ENCODE measurements at places on chromosomes 3 and 15. TPM values are rescaled to one million over a fixed set of nuclear protein-coding genes. Genes with fewer than 3 reads are reported as not detected.
A peak's percentile ranks its signal among the peaks of the same experiment; 100 is the strongest.

SCG5 gene
- 15.6 TPM for polyA plus RNA-seq

DNA sequence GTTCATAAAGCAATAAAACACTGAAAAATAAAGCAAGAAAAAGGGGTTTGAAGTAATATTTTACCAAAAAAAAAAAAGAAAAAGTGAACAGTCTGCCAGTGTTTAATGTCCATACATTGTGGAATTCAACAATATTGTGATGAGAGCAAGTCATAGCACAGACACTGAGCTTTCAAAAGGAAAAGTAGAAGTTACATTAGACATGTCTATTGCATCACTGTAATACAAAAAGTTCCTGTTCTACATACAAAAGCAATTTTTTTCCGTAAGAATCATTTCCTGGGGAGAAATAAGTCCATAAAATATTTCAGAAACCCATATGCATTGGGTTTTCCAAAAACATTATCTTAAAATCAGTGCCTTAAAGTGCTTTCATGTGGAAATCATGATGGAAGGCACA is 11.8 kb upstream of the HDC start:
- no peak for DNase-seq

GRCh38 chr3:67897351-67898336 is 243.2 kb upstream of the SUCLG2 start:
- no peak for DNase-seq

CFAP100 gene
- polyA plus RNA-seq: not detected

DNA sequence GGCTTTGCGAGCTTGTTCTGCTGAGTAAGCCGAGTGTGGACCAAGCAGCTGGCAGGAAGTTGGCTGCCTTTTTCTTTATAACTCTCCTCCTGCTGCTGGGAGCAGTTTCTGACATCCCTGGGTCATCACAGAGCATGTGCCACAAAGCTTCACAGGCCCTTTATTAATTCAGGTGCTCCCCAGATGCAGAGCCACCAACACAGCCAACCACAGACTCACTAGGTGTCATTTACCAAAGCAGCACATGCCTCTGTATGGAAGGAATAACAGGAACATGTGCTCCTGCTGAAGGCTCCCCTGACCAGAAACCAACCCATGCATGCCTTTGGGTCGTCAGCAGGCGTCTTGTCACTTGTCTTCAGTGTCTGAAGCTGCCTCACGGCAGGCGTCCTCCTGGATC is 152.5 kb downstream of the ADAMTS17 start:
- no peak for DNase-seq

DNA sequence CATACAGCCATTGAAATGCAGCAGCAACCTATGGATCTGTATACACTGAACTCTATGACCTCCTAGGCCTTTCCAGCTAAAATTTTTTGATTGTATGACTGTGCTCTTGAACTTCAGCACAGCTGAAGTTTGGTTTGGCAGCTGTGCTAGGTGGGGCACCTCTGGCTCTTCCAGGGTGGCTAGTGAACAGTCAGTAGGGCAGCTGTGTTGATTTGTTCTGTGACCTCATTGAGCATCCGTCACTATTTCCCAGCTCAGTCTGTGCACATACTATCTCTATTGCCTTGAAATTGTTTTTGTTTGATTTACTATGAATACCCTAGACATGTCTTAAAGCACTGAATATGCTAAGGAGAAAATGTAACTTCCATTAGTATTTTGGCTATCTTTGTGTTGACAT is 363.2 kb upstream of the NAALADL2 start:
- peak; percentile 17 for DNase-seq

DNA sequence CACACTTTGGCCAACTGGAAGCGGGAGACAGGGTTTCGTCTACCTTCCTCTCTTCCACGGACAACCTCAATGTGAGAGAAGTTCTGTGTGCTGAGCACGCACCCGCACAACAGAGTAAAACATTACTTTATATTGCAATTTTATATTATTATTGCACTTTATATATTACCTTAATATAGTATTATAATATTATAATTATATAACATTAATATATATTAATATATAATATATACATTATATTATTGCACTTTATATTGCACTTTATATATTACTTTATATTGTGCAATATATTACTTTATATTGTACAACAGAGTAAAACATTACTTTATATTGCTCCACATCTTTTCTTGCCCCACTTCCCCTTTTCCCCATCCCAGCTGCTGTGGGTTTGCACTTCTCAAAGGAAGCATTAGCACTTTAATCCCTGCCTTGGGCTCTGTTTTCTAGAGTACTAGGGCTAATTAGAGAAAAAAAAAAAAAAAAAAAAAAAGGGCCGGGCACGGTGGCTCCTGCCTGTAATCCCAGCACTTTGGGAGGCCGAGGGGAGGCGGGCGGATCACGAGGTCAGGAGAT is 76.4 kb upstream of the SLC4A7 start:
- no peak for DNase-seq

DNA sequence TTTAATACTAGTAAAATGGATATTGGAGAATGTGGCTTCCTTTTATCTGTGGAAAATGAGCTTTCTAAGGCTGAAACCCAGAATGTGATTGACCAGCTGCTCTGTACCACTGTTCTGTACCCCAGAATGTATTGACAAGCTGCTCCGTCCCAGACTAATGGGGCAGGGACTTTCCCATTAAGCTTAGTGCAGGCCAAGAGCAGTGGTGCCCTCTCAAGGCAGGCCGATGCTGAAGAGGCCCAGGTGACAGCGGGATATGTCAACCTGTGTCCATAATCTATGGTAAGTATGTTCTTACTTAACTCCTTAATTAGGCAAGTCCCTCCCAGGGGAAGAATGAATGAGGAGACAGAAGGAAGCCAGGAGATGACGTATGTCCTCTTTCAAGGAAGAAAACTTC is 31.1 kb downstream of the SGO1 start:
- no peak for DNase-seq

DAZL gene
- not detected for polyA plus RNA-seq

- DNase-seq: no peak
Measured at GRCh38 chr3:40649346-40649745, 124.6 kb downstream of the ZNF621 start.

DNA sequence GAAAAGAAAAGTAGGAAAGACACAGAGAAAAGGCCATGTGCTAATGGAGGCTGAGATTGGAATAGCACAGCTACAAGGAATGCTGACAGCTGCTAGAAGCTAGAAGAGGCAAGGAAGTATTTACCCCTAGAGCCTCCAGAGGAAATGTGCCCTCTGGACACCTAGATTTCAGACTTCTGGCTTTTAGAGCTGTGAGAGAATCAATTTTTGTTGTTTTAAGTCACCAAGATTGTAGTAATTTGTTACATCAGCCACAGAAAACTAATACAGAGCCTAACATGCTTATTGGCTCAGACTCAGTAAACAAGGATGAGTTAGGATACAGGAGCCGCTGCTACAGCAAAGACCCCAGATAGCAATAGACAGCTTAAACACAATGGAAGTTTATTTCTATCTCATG is 33.1 kb upstream of the GLCE start:
- no peak for DNase-seq

PLA1A gene
- not detected for polyA plus RNA-seq

DNA sequence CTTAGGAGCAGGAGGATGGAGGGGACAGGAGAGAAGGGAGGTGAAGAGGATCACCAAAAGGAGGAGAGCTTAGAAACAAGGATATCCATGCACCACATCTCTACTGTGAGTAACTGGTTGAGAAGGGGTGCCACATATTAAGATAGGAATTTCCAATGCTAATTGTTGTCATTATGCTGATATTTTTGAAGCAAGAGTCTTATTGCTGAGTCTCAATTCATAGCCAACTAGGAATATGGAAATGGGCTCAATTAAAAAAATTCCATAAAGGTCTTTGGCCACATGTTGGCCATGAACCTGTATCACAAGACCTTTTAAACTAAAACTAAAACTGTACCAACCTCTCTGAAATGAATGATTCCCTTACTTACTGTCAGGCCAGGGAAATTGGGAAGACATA is 642.6 kb downstream of the MAGI1 start:
- DNase-seq: no peak

GRCh38 chr15:58472221-58472620 is 40.4 kb downstream of the LIPC start:
- DNase-seq: no peak

DNA sequence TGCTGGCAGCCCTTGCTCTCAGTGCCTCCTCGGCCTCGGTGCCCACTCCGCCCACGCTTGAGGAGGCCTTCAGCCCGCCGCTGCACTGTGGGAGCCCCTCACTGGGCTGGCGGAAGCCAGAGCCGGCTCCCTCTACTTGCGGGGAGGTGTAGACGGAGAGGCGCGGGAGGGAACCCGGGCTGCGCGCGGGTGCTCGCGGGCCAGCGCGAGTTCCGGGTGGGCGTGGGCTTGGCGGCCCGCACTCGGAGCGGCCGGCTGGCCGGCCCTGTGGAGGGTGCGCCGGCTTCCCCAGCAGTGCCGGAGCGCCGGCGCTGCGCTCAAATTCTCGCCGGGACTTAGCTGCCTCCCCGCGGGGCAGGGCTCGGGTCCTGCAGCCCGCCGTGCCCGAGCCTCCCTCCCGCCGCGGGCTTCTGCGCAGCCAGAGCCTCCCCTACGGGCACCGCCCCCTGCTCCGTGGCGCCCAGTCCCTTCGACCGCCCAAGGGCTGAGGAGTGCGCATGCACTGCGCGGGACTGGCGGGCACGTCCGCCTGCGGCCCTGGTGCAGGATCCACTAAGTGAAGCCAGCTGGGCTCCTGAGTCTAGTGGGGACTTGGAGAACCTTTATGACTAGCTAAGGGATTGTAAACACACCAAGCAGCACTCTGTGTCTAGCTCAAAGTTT is 231.5 kb downstream of the EFHB start:
- no peak for DNase-seq

HGD gene
- polyA plus RNA-seq: 0.19 TPM

PROS1 gene
- polyA plus RNA-seq: 1.8 TPM
